COLO829 (cell line): ENCODE measurements at places on chromosomes 11 and 22.

DNA sequence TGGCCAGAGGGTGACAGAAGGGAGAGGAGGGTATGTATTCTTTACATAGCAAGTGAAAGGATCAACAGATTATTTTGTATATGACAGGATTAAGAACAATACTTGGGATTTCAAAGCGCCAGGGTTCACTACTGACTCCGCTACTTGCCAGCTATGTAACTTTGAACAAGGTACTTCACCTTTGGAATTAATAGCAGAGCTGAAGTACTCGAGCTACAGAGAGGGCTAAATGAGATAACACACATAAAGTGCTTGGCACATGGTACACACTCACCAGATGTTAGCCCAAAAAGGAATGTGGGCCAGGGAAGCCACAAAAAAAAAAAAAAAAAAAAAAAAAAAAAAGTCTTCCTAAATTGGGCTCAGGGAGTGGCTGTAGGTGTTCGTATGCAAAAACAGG, 408.4 kb downstream of the BUD13 start:
- no peak for DNase-seq

DNA sequence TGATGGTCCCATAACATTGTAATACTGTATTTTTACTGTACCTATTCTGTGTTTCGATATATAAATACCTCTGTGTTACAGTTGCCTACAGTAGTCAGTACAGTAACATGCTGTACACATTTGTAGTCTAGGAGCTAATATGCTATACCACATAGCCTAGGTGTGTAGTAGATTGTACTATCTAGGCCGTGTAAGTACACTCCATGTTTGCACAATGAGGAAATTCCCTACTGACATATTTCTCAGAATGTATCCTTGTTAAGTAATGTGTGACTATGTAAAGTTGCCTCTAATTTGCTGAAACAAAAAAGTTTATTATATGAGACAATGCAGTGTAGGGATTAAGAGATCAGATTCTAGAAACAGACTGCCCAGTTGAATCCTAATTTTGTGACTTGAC, 21.3 kb downstream of the CAPRIN1 start:
- DNase-seq = no peak

DNA sequence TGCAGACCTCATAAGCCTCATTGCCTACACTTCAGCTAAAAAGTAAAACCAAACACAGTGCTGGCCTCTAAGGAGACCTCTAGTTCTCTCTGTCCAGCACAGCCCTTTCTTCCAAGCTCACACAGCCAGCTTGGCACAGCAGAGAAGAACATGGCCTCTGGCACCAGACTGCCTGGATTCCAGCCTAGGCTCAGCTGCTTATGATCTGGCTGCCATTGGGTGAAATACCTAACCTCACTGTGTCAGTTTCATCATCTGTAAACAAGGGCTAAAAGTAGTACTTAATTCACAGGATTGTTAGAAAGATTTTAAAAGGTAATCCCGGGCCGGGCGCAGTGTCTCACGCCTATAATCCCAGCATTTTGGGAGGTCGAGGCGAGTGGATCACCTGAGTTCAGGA, 9.9 kb upstream of the ACER3 start:
- DNase-seq = no peak

- DNase-seq = no peak
Observed at GRCh38 chr11:58493676-58494075, 14.2 kb downstream of the OR5B21 start.

GRCh38 chr11:69401715-69402114, 79.7 kb upstream of the LINC01488 start:
- no peak for DNase-seq

DNA sequence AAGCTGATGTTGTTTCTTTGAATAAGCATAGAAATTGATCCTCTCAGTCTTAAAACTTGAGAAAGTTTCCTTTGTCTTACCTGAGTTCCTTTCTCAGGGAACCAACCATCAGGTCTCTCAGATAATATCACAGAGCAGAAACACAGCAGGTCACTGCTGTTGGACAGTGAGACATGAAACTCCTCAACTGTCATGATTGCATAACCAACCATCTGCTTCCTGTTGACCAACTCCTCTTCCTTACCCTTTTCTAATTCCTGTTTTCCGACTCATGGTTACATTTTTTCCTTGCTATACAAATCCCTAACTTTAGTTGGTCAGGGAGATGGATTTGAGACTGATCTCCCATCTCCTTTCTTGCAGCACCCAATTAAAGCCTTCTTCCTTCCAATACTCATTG, 845.3 kb downstream of the FAM181B start:
- DNase-seq = no peak

DNA sequence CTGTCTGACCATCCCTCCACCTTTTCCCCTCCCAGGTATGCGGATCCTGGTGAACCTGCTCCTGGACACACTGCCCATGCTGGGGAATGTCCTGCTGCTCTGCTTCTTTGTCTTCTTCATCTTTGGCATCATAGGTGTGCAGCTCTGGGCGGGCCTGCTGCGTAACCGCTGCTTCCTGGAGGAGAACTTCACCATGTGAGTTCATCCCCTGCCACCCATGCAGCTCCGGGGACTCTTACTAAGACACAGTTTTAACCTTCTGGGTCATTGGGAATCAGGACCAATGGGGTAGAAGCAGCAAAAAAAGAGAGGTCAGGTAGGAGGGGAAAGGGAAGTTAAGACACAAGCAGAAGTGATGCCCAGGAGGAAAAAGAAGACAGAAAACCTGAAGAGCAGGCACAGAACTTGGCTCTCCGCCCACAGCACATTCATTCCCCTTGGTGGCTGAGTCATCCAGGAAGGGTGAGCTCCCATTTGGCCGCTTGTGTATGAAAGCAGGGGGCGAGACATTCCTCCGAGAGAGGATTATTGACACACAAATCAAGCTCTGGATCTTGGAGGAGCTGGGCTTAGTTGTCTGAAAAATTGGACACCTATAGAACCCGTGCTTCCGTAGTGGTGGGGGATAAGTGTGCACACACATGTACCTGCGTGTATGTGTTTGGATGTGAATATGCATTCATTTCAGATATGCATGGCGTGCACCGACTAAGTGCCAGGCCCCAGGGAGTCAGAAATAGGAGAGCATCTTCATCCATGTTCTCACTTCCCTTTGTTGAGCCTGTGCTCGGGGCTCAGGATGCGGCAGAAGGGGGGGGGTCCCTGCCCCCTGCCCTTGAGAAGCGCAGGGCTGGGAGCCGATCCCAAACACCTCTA, 64.2 kb downstream of the CACNA1I start:
- peak; percentile 95 for DNase-seq

- no peak for DNase-seq
Observed at GRCh38 chr22:30224161-30224857, 22.2 kb downstream of the LIF start.

DNA sequence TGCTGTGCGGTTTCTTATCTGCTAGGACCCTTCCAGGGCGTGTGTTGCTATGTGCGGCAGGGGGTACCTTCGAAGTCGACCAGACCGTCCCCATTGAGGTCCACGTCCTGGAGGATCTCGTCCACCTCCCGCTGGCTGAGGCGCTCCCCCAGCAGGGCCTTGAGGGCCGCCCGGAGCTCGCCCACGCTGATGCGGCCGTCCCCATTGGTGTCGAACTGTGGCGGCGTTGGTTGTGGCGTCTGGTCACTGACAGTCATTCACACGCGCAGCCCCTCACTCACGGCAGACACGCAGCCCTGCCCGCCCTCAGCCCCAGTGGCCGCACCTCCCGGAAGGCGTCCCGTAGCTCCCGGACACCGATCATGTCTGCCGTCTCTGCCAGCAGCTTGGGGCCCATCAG, 3.5 kb downstream of the CABP2 start:
- DNase-seq = no peak

GRCh38 chr22:25563761-25564319, 635 bp upstream of the GRK3 start:
- no peak for DNase-seq

DNA sequence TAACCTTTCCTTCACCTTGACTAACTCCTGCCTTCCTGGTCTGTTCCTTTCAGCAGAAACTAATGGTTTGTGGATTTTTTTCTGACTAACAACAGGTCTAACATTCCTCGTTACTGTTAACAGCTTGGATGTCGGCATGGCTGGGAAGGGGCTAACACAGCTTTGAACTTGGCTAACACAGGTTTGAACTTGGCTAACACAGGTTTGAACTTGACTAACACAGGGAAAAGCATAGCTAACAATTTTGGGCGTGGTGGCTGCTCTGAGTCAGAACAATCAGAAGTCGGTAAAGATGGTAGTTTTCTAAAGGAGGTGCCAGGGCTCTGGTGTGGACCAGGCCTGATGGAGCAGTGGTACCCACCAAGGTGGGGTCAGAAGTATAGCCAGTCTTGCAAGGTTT, 16.1 kb downstream of the MIAT start:
- no peak for DNase-seq

- peak; percentile 94 for DNase-seq
Observed at GRCh38 chr11:114400216-114400914, at the start of the genes C11orf71 and RBM7. Gene C11orf71 (minus strand): TSS chr11:114400511. CDS start chr11:114400331, 180 bp downstream. Gene RBM7 (plus strand): TSS chr11:114400666. CDS start chr11:114400672, 6 bp downstream.

GRCh38 chr11:15883455-15883920, 472.9 kb downstream of the SOX6 start:
- no peak for DNase-seq

DNA sequence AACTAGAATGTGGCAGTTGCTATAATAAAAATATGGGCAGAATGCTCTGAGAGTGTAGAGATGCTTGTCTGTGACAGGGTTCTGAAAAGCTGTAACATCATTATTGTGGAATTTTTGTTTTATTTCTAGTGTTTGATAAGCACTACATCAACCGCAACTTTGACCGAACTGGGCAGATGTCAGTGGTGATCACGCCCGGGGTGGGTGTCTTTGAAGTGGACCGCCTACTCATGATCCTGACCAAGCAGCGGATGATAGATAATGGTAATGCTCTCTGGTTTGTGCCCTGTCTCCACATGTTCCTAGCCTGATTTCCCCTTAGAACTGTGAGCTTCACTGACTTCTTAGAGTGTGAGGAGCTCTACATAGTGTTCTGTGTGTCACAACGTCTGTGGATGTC, 48.8 kb downstream of the DEPDC5 start:
- no peak for DNase-seq

DNA sequence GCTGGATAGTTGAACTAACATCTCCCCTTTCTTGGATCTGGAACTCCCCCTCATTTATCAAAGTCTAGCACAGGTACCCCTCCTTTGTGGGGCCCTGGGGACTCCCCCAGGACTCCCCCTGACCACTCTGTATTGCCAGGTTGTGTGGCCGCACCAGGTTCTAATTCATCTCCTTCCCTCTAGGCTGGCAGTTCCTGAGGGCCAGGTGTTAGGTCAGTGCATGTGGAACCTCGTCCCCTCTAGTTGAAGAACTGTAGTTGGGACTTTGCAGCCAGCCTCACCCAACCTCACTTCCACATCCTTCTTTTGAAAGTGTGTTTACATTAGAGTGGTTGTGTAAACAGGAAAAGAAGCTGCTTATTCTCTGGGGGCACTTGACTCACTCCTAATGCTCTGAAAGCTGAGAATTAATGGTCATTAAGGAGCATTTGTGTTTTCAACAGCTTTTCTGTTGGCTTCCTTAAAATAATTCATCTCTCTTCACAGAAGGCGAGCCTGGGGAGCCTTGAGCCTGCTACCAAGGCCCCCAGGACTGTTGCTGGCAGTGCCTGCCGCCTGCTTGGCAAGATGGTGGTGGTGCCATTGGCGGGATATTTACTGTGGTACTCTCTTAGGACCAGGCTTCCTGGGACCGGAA, 11.8 kb downstream of the UPB1 start:
- no peak for DNase-seq

- DNase-seq = no peak
Observed at GRCh38 chr11:46345881-46346484, 1.3 kb upstream of the DGKZ start.

DNA sequence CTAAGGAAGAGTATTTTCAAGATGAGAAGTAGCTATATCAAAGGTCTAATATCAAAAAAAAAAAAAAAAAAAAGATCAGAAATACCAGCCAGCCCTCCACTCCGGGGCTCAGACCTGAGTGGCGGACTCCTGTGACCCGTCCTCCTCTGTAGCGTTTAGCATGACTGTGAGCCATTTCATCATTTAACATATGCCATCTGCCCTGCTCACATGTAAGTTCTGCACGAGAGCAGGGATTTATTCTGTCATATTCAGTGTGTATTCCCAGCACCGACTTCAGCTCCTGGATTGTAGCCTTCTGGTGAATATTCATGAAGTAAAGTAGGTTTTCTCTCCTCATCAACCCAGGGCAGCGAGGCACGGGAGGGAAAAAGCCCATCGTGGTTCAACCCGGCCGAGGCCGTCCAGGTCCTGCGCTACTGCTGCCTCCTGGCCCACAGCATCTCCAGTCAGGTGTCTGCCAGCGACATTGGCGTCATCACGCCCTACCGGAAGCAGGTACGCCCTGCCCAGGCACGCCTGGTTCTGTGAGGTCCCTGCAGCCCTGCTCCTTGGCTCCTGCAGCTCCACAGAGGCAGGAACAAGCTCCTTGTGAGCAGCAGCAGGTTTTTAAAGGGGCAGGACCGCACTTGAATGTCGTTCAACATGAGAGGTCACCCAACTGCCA, 12.7 kb upstream of the PANX2 start:
- no peak for DNase-seq

DNA sequence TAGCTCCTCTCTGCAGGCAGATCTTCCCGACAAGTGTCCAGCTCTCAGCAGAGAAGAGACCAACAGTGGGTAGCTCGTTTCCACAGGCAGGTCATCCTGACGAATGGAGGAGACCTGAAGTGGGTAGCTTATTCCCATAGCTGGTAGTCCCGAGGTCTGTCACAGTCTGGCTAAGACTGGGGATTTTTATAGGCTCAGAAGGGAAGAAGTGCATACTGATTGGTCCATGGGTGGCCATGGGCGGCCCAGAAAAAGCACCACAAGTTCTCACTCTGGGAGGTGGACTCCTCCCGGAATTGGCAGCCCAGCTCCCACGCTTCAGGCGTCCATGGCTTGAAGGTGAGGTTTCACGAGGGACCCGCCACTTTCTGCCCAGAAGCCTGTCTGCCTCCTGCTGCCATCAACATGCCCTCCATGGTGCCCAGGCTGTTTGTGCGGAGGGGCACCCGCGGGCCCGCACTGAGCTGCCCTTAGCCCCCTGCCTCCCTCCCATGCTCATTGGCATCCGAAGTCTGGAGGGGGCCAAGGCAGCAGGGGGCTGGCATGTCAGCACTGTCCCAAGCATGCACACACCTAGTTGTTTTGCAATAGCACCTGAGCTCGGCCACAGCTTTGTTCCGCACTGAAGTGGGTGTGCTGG, 9.9 kb upstream of the MAP6 start:
- DNase-seq = no peak

DNA sequence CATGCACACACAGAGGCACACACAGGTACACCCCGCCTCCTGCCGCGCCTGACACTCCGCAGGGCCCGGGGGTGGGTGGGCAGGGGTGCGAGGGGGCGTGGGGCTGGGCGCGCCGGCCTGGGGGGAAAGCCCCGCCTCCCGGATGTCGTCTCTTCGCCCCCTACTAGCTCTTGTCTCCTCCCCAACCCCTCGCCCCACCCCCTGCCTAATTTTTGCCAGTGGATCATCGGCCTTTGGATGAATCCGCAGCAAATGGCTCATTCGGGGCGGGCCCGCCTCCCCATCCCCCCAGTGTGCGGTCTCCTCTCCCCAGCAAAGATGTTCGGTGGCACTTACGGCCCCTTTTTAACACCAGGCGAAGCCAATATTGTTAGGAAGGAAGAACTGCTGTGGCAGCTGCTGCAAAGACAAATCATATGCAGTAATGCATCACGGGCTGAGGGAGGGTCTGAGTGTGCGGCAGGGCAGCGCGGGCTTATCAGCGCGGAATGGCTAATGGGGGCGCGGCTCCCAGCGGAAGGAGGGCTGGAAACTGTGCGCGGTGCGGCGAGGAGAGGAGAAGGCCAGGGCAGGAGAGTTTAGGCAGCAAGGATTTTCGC, 13.4 kb upstream of the NECTIN1 start:
- DNase-seq = no peak
